CD8-positive, alpha-beta T cell (primary cell): ENCODE measurements at places on chromosomes 4 and X.

DNA sequence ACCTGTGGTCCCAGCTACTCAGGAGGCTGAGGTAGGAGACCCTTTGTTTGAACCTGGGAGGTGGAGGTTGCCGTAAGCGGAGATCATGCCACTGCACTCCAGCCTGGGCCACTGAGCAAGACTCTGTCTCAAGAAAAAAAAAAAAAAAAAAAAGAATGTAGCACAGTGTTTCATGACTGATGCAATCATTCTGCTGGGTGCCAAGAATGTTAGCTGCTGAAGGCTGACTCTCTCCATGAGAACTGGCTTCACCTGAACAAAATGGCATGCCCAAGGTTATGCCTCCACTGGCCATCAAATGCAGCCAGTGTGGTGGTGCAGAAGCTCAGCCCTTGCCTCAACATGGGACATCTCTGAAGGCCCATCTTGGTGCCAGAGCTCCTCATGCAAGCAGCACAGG lies 412.1 kb downstream of the ADAM29 start:
- no peak for DNase-seq

- no peak for DNase-seq
These were observed 752 bp downstream of the FRAS1 start for GRCh38 chr4:78057600-78058550.

GRCh38 chr4:118881512-118882146 lies 7.0 kb upstream of the SYNPO2 start:
- DNase-seq, result no peak

DNA sequence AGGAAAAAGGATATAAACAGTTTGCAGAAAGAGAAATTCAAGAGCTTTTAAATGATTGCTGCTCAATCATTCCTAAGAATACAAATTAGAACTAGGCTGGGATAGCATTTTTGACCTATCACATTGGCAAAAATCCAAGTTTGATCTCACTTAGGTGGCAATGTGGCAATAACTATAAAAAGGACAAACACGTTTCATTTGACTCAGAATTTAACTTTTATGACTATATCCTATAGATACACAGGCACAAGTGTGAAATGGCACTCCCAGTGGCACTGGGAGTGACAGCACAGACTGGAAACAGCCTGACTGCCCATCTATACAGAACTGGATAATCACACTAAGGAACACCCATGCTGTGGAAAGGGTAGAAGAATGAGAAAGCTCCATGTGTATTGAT lies 11.1 kb downstream of the CENPU start:
- no peak for DNase-seq

- peak; percentile 35 for DNase-seq
These were observed 2.3 kb downstream of the HCFC1 start for GRCh38 chrX:153969125-153969903.

DNA sequence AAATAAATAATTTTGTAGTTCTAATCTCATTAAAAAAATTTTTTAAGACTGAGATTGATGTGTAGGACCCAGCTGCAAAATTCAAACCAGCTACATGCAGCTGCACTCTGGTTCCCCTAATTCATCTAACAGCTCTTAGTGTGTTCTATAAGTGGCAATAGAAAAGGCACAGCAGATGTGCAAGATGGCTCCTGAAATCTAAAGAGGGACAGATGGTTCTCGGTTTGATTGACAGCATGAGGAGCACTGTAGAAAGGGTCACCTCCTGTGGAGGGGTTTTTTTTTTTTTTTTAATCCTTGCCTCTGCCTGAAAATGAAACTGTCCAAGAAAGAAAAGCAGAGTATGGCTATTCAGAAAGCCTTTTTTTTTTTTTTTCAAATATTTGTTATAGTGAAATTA lies 16.9 kb upstream of the OCIAD1 start:
- no peak for DNase-seq

DNA sequence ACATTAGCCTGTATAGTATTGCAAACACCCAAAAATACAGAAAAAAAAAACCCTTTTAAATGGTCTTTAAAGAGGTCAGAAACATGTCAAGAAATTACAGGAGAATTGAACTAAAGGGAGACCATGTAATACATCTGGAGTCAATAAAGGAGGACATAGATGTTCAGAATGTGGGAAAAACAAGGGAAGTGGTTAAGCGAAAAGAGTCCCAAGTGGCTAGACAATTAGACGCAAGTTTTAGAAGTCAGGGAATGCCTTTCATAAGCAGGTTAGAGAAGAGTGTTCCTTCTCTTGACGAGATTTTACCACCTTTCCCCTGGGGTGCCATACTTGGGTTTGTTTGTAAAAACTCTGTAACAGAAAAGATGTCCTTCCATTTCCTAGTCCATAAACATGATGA lies 7.8 kb downstream of the LNX1 start:
- DNase-seq, result no peak
